Dermis microvascular lymphatic vessel endothelial cell (primary cell): ENCODE measurements at places on chromosomes 13 and 19. TPM values are rescaled to one million over a fixed set of nuclear protein-coding genes. Genes with fewer than 3 reads are reported as not detected.

Gene TMPRSS9
- total RNA-seq, result not detected in 2 replicates

Gene NLRP4
- total RNA-seq, result not detected in 2 replicates

Gene MBD3L3
- total RNA-seq, result not detected in 2 replicates

- no peak for DNase-seq
Observed at GRCh38 chr13:26816881-26817280, 56.3 kb upstream of the GPR12 start.

DNA sequence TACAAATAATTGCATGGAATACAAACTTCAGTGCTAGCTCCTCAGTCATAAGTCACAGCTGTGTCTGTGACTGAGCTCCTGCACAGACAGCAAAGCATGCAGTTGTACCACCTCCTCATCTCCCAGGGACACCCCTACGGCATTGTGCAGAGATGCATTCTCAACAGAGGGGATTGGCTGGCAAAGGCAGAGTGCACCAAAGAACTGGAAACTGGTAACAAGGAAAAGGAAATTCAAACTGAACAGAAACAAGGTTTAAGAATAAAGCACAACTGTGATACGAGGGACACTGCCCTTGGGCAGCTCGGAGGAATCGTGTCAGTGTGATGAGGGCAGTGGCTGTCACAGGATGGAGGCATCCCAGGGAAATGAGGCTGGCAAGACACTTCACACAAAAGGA lies 126.1 kb upstream of the SOX1 start:
- DNase-seq, result no peak

GRCh38 chr13:56393549-56393948 lies 747.2 kb upstream of the PRR20A start:
- DNase-seq, result no peak

- no peak for DNase-seq
Observed at GRCh38 chr19:18682807-18683108, 722 bp upstream of the CRTC1 start.

- DNase-seq, result no peak
Observed at GRCh38 chr13:89363144-89363543, 1692.0 kb downstream of the SLITRK5 start.

DNA sequence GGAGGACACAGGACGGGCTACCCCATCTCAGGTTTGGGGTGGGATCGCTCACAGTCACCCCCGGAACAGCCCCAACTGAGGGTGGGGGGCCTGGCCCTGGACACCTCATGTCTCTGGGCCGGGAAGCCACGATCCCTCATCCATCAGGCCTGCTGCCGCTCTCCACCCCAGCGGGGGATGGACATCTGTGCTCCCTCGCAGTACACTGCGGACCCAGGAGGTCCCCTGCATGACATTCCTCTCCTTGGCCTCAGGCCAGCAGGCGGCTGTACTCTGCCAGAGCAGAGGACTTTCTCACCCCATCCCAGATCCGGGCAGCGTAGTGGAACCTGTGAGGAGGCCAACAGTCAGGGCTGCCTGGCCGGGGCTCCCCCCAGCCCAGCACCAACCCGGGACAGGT lies 15.5 kb downstream of the IRGC start:
- DNase-seq, result no peak

- DNase-seq, result no peak
Observed at GRCh38 chr13:45108716-45109101, 11.6 kb upstream of the GTF2F2 start.
